ENCODE measurements at places on chromosomes 11 and 22. TPM values are rescaled to one million over a fixed set of nuclear protein-coding genes. Genes with fewer than 3 reads are reported as not detected.

The TTC38 gene
- polyA plus RNA-seq, result 18.2 TPM

- DNase-seq, result no peak
Observed at GRCh38 chr11:66336234-66337102, at the start of gene RIN1. Gene RIN1 (minus strand): TSS chr11:66336434. CDS start chr11:66336402, 32 bp downstream.

GRCh38 chr11:134941326-134941725 is 529.3 kb upstream of the B3GAT1 start:
- DNase-seq, result no peak

DNA sequence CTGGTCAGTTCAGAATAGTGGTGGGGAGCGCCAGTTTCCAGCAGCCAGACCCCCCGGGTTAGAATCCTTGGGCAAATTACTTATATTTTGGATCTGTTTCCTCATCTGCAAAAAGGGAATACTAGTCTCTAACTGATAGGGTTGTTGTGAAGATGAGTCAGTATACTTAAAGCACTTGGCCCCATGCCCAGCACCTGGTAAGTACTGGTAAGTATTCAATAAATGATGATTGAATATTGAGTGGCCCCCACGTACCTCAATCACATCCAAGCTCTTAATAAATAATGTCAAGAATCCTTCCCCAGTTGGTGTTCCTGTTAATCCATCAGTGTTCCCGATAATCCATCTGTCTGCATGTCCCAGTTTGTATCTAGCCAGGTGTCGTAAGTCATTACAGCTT is 12.1 kb downstream of the ACP2 start:
- DNase-seq, result no peak

The MRGPRX3 gene
- polyA plus RNA-seq, result not detected

The ANO1 gene
- 6.3 TPM for polyA plus RNA-seq

- no peak for DNase-seq
Observed at GRCh38 chr11:69137151-69137844, 18.4 kb upstream of the SMIM38 start.

- no peak for DNase-seq
Observed at GRCh38 chr11:64286801-64287159, 1.1 kb downstream of the GPR137 start.

The PANX3 gene
- polyA plus RNA-seq, result not detected

The PHF21B gene
- polyA plus RNA-seq, result 0.57 TPM

The PCNX3 gene
- polyA plus RNA-seq, result 18.0 TPM

DNA sequence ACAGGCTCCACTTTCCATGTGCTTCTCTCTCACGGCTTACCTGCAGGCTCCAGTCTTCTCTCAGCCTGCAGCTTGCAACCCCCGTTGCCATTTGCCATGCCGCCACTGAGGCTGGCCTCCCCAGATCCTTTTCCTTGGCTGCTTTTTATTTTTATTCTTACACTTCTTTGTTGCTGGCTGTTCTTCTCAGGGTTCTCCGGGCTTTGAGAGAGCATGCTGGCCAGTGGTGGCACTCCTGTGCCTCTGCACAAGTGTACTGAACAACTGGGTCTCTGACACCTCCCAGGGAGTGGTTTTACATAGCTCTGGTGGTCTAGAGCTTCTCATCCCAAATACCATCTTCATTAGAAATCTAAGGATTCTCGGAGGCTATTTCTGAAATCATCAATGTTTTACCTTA is 241.7 kb upstream of the MTNR1B start:
- no peak for DNase-seq

DNA sequence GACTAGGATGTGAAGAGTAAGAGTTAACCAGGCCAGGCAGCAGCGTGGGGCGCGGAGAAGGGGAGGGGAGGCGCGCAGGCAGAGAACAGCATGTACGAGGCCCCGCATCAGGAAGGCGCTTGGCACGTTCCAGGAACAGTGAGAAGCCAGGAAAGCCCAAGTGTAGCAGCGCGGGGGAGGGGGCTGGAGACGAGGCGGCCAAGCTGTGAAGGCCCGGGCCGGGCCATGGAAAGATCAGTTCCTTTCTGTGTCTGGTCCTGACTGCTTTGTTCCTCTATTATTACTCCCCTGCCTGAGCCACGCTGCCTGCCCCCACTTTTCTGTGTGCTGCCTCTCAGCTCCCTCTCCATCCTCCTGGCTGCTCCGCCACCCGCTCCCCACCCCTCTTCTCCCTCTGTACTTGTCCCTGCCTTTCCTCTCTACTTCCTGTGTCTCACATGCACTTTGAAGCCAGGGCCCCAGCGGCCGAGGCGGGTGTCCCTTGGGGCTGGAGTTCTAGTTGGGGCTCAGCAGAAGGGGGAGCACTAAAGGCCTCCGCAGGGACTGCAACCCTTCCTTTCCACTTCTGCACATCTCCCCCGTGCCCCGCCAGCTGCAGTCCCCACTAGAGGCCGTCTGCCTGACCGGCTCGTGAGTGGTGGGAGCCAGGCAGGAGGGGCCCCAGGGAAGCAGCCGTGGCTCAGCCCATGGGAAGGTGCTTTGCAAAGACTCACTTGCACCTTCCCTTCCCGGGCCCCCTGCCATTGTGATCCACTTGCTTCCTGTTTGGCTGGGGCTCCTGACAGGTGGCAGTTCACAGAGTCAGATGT is 63.7 kb downstream of the PRDM11 start:
- DNase-seq, result peak; percentile 84

DNA sequence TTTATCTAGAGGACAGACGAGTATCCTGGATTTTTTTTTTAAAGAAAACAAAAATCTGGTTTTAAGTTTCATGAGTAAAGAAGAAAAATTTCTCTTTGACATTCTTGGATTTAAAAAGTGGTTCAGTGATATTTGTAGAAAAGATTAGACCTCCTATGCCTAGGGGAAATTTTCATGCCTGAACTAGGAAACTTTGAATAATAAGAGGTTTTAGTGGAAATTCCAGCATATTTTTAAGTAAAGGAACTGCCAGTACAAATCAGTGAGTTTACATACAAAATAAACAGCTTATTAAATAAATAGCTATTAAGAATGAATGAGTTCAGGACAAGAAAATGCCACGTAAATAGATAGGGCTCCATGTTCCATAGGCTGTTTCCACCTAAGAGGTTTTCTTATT is 17.5 kb downstream of the JAM3 start:
- no peak for DNase-seq

The VPS51 gene
- polyA plus RNA-seq, result 123 TPM

The SGSM1 gene
- polyA plus RNA-seq, result 0.09 TPM

The PIM3 gene
- 13.4 TPM for polyA plus RNA-seq

The PTPRCAP gene
- polyA plus RNA-seq, result 1.1 TPM

The SCGB1C1 gene
- polyA plus RNA-seq, result 0.34 TPM

DNA sequence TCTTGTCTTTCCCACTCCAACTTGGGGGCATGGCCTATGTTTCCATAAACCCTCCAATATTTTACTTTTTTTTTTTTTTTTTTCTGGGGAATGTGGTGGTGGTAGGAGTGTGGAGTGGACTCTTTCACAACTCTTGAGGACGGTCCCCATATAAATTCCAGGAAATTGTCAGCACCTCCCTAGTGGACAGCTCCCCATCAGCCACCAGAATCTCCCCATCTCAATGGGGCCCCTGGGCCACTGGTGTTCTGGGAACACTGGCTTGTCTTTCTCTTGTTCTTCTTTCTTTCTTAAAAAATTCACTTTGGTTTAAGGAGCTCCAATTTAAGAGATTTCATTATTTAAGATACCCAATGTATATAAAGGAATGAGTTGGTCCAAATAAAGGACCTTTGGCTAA is 74.1 kb downstream of the ADM start:
- no peak for DNase-seq

The KRTAP5-4 gene
- polyA plus RNA-seq, result not detected

DNA sequence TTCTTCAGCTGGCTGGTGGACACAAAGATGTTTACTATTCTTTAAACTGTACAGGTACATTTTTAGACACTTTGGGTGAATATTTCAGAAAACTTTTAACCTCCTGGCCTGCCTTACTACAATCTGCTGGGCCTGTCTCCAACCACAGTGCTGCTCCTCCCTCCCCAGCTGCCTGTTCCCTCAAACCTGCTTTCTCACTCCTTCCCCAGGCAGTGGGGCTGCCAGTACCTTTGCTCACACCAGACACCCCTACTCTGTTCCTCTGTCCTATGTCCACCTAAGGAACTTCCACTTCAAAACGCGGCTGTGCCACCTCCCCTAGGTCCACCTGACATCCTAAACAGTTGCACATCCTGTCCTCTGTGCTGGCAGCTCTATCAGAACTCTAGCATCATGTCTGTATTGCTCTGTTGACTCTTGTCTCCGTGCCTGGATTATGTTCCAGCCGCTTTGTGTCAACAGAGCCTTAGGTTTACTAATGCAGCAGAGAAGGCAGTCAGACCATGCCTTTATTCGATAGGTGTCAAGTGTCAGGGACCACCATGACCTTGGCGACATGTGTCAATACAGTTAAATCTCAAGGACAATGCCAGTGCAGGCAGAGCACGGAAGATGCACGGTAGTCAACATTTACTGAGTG is 13.4 kb downstream of the ZP1 start:
- DNase-seq, result no peak

The HARBI1 gene
- polyA plus RNA-seq, result 2.3 TPM

DNA sequence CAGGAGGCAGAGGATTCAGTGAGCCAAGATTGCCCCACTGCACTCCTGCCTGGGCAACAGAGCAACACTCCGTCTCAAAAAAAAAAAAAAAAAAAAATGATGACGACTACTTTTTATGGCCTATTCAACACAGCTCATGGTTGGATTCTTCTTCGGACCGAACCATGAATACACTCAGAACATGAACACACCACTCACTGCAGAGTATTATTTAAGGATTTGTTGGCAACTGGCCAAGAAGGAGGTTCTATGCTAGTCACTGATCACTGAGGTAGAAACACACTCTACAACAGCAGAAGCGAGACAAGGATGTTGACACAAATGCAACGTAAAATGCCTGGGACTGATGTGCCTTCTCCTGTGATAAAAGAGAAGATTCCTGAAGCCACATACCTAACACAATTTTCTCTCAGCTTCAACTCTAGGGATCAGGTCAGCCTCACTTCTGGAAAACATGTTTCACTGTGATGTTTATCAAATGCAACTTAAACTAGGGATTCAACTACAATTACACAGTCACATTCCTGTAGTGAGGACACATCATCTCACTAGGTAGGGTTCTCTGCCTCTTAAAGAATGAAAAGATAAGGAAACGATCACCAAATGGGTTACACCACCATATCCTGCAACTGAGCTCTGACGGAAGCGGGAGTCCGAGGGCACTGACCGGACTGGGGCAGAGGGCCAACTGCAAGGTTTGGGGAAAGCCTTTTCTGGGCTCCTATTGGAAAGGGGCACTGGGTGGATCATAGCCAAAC is 82.5 kb downstream of the SGSM3 start:
- DNase-seq, result no peak

- DNase-seq, result no peak
Observed at GRCh38 chr11:32154275-32154674, 63.4 kb downstream of the RCN1 start.

- DNase-seq, result no peak
Observed at GRCh38 chr11:27640954-27641353, 59.3 kb downstream of the BDNF start.

DNA sequence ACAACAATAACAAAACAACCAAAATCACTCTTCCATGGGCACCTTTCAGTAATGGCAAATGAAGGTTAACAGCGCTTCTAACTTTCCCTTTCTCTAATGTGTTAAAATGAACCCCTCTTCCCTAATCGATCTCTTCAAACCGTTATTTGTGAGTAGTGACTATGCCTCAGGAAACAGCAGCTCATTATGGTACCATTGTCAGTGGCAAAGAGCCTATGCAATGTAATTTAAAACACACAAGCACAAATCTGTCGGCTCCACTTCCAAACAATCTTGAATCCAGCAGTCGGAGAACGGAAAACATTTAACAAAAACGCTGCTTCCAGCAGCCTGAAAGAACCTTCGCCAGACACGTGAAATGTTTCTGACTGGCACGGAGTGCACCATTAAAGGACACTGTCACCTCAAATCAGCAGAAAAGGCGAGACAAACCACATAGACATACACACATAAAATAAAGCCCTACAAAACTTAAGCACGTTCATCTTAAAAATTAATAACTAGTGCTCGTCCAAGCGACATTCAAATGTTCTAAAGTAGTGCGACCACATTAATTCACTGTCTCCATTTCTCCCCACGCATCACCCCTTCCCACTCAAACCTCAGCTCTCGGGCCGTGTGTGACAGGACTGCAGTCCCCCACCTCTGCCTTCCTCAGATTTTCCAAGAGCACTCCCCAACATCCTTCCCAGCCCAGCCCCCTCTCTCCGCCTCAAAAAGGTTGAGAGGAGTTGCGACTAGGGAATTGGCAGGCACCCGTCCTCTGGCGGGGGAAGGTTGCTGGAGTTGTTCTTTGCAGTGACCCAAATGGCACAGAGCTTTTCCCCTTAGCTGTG is 748 bp downstream of the RAB30 start:
- no peak for DNase-seq

GRCh38 chr11:11948242-11948947 is 60.0 kb downstream of the DKK3 start:
- no peak for DNase-seq

The C11orf91 gene
- polyA plus RNA-seq, result not detected

GRCh38 chr11:820655-821511 is 2.2 kb downstream of the PNPLA2 start:
- no peak for DNase-seq

DNA sequence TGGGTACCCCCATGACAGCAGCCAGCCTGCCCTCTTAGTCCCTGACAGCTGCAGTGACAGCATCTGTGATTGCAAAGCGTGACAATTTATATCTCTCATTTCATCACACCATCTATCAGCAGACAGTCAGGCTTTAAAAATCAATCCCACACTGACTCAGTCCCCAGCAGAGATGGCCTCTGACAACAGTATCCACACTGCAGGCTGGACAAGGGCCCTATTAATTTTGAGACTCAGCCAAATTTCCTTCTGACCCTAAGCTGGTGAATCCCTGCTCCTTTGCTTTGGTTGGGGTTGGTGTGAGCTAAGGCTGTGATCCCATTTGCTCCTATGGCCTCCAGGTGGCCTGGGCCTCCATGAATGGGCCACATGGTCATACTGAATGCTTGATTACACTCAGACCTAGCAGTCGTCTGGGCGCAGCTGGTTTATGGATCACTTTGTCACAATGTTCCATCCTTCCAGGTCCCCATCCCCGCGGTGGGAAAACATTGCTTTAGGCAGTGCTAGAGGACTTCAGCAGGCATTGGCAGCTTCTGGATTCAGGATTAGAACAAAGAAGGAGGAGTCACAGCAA is 68.2 kb upstream of the B3GAT1 start:
- no peak for DNase-seq

- no peak for DNase-seq
Observed at GRCh38 chr11:64351136-64351631, 7.8 kb upstream of the RPS6KA4 start.

GRCh38 chr11:8258784-8259183 is 4.9 kb downstream of the LMO1 start:
- no peak for DNase-seq

DNA sequence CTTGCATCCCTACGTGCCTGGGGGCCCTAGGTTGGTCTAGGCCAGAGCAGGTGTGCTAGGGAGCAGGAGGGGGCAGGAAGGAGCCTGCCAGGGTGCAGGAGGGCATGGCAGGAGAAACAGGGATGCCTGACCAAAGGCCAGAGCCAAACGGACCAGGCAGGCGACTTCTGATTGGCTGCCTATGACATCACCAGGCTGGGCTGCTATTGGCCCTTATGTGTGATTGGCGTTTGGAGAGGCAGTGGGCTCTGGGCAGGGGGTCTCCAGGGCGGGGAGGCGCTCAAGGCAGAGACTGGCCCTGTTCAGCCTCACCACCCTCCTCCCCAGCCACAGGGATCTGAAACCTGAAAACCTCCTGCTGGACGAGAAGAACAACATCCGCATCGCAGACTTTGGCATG is 44.4 kb downstream of the MOB2 start:
- DNase-seq, result no peak

- no peak for DNase-seq
Observed at GRCh38 chr11:45850446-45850845, 3.2 kb downstream of the CRY2 start.

The ACR gene
- 0.42 TPM for polyA plus RNA-seq
